ENCODE measurements at places on chromosomes 6 and 20.

DNA sequence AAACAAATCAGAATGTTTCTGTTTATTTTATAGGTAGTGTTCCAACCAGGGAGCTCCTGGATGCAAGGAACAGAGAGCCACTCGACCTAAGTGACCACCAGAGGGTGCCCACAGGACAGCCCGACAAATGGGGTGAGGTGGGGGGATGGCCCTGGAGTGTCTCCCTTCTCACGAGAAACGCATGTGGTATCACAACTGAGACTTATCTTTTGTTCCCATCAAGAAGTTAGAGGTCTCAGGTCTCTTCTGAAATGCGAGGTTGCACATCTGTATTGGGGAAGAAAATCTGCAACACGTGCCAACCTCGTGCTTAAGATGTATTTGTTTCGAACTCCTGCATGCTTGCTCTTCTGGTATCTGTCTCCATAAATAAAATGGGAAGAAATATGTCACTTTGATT is 104.0 kb downstream of the ISM1 start:
- peak; percentile 40 for DNase-seq

GRCh38 chr6:111503194-111503593 is 20.2 kb upstream of the REV3L start:
- no peak for DNase-seq

DNA sequence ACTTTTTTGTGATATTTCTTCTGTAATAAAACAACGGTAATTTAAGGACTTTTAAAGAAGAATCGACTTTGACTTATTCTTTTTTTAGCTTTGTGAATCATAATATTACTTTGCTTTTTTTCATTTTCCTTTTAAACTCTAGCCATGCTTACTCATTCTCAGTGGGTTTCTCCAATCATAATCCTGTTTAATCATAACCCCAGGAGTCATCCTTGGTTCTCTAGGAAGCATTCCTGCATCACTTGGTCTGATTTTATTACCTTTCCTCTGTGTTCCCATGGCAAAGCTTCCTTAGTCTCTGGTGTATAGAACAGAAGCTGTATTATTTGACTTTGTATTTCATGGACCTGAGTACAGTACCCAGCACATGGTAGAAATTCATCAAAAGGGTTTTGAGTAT is 223.5 kb downstream of the CDKAL1 start:
- DNase-seq, result peak; percentile 32

GRCh38 chr20:36116807-36117441 is 37.6 kb upstream of the EPB41L1 start:
- peak; percentile 30 for DNase-seq

GRCh38 chr20:63411898-63412631 is 50.9 kb upstream of the CHRNA4 start:
- no peak for DNase-seq

- DNase-seq, result peak; percentile 78
Observed at GRCh38 chr20:13231031-13231752, 10.1 kb downstream of the ISM1 start.

DNA sequence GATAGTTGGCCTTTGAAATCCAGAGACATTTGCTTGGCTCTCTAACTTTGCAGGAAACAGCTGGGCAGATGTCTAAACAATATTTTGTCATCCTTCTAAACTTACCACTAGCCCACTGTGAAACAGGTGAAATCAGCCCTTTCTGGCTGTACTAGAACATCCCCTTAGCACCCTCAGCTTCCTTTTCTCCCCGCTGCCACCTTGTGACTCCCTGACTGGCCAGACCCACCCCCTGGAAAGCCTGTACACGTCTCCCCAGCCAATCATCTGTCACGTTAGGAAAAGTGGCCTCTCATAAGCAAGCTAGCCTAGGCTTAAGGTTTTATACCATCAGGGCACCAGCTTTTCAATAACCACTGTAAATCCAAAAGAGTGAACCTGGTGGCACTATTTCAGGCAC is 88.6 kb upstream of the E2F3 start:
- DNase-seq, result no peak

DNA sequence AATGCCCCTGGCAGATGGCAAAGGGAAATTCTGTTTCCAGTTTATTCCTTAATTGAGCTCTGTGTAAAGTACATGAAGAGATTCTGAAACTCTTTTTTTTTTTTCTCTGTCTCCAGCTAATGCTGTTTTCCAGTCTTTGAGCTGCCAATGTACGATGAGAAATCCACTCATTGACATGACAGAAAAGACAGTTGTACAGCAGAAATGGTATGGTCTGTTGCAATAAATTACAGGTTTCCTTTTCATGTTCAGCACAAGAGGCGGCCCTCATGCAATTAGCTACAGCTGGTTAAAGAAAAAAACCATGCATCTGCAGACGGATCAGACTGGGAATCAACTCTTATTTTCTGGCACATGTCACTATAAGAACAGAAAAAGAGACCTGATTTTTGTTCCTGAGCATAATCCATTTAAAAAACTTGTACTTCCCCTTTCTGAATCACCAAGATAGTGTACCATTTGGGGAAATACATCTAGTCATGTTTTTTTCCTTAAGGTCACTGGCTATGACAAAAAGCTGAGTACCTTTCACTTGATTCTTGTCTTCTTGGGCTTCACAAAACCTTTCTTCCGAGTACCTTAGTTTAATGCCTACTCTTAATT is 289.8 kb upstream of the PREP start:
- no peak for DNase-seq

- DNase-seq, result peak; percentile 13
Observed at GRCh38 chr20:61117725-61118124, 134.3 kb upstream of the CDH4 start.

DNA sequence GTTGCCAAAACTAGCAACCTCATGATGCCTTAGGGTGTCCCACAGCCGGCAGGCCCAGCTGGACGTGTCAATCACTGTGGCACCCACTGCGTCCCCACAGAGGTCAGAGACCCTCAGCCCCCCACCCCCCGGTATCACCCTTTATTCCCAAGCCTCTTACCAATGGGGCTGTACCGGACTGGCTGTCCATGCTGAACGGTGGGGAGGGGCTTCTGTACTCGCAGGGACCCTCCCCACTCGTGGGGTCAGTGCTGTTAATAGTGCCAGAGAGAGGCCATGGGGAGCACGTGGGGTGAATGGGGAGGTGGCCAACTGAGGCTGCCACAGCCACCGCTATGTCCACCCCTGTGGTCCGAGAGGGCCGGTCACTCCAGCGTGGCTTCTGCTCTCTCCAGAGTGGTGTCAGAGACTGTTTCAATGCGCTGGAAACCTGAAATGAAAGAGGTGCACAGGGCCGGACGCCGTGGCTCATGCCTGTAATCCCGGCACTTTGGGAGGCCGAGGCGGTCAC is 68.6 kb downstream of the THBS2 start:
- DNase-seq, result no peak

DNA sequence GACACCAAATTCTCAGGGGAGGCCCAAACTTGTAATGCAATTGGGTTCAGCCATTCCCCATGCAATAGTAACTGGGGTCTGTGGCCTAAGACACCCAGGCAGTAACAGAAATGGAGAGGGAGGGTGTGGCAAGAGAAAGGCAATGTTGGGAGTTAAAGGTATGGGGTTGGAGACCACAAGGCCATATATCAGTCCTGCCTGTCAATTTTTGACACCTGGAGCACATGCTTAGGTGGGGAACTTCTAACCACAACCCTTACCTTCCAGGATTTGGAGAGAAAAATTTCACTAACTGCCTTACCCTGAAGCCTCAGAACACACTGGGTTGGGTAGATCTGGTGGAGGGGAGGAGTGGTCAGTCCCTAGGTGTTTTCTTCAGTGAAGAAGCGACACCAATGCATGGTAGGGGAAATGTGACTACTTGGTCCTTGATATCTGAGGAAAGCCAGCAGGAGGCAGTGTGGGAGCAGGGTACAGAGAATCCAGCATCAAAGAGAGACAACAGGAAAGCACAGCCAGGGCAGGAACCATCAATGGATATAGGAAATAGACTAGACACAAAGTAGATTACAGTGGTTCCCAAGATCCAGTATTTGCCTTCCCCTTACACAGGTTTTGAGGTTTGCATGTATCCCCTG is 6.8 kb upstream of the USP49 start:
- DNase-seq, result no peak

- DNase-seq, result peak; percentile 49
Observed at GRCh38 chr6:33824461-33825154, 20.8 kb upstream of the MLN start.

GRCh38 chr6:51892750-51893149 is 194.7 kb downstream of the PKHD1 start:
- peak; percentile 30 for DNase-seq

GRCh38 chr6:140480852-140481251 is 1106.4 kb upstream of the CITED2 start:
- no peak for DNase-seq

- DNase-seq, result no peak
Observed at GRCh38 chr20:57507477-57507876, 17.5 kb downstream of the CTCFL start.

DNA sequence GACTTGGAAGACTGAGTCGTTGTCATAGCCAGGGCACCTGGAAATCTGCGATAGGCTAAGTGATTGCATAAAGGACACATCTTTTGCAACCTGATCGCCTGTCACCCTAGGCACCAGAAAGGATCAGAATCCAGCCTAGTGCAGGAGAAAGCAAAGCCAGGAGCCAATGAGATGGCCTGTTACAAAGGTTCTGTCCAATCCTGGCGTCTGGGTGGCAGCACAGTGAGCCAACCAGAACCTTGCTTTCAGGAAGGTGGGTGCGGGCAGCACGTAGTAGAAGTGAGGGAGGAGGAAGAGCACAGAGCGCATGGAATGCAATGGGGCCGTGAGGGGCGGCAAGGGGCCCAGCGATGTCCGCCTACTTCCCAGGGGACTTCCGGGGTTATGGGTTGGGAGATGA is 120.4 kb upstream of the GGTLC1 start:
- DNase-seq, result peak; percentile 27

DNA sequence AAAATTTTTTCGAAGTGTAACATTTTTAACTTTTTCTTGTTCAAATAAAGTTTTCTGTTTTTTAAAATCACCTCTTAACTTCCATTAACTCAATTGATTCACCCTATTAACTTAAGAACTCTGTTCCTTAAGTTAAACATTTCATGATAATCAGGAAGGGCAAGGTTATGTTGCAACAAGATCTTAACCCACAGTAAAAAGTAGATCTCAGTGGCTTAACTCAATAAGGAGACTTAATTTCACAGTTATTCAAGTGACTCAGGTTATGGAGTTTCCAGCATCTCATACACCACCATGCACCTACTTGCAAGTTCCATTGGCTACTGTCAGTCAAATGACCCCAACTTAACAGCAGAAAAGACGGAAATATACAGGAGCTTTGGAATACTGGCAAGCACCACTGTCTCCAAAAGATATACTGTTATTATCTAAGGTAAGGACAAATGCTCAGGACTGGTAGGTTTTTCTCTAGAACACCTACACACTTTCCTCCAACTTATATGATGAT is 11.2 kb downstream of the HLA-DQB1 start:
- no peak for DNase-seq

GRCh38 chr6:162974685-162975084 is 246.9 kb downstream of the PACRG start:
- DNase-seq, result no peak

DNA sequence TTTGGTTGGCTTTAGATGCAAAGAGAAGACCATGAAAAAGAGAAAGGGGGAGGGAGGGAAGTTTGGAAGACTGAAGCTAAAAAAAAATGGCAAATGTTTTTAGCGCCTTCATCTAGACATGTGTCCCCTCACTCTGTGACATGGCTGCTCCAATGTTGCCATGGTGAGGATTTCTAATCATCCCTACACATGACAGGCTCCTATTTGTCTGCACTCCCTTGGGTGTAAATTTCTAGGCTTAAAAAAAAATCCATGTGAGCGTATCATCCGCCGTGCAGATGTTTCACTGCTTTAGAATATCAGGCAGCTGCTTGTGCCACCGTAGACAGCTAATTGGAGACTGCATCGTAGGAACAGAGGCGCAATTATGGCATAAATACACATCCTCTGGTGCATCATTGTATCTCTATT is 761.1 kb upstream of the MMS22L start:
- no peak for DNase-seq

DNA sequence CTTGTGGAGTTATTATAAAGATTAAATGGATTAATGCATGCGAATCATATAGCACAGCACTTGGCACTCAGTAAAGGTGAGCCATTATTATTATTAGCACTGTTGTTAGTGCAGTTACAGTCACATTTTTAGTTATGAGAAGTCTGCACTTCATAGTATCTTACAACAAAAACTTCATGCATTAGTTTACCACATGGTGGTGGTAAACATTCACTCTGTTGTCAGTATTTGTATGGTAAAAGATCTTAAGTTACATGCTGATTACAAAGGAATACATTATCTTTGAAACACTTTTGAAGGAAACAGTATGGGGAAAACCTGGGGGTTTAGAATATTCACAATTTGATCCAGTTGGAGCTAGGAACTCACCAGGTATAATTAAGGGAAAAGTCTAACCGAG is 20.8 kb downstream of the TMEM14A start:
- DNase-seq, result peak; percentile 24

DNA sequence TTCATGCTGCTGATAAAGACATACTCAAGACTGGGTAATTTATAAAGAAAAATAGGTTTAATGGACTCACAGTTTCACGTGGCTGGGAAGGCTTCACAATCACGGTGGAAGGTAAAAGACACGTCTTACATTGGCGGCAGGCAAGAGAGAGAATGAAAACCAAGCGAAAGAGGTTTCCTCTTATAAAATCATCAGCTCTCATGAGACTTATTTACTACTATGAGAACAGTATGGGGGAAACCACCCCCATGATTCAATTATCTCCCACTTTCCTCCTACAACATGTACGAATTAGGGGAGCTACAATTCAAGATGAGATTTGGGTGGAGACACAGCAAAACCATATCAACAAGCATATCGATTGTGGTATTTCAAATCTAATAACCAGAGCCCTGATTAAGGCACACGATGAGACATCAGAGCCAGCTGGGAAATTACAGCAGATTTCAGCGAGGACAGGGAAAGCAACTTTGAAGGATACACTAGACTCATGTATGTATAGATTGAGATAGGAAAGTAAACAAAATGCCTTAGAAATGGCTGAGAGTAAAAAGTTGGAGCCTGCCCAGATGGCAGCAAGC is 129.8 kb upstream of the GJE1 start:
- DNase-seq, result no peak

- DNase-seq, result no peak
Observed at GRCh38 chr6:15088904-15089568, 156.8 kb upstream of the JARID2 start.

DNA sequence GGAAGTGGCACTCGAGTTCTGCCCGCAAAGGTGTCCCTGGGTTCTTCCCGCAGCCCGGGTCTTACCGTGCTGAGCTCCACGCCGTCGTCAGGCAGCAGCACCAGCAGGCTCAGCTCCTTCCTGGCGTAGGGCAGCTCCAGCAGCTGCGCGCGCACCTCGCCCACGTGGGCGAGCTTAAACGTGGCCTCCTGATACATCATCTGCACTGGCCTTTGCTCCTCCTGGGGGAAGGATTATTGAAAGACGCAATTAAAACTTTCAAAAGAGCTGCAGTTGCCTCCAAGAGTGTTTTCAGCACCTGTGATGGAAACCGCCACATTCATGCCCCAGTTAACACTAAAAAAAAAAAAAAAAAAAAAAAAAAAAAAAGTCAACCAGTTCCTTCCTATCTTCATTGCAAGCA is 11.3 kb downstream of the SERPINB9 start:
- no peak for DNase-seq

Measured in epithelial cell of esophagus (primary cell).